HFFc6 (cell line): ENCODE measurements at places on chromosomes 16 and 17.
A peak's percentile ranks its signal among the peaks of the same experiment; 100 is the strongest.

GRCh38 chr16:31875112-31875803 is 1.7 kb downstream of the ZNF267 start:
- DNase-seq = peak; percentile 47

DNA sequence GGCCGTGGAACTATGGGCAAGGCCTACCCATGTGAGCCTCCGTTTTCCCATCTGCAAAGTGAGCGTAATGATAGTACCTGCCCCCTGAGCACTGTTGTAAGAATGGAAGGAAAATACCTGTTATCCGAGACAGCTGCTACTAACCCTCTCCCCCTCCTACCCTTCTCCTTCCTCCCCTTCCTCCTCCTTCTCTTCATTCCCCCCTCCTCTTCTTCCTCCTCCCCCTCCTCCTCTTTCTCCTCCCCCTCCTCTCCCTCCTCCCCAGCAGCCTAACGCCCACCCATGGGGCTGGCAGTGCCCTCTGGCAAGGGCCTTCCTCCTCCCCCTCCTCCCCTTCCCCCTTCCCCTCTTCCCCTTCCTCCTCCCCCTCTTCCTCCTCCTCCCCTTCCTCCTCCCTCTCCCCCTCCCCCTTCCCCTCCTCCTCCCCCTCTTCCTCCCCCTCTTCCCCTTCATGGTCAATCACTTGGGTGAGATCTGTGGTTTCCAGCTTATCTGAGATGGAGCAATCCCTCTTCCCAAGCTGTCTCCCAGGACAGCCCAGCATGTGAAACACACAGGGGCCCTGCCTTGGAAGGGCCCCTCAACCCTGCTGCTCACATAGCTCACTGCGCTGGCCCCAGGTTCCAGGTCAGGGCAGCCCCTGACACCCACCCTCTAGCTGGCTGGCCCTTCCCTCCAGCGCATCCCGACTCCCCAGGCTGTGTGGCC is 6.4 kb downstream of the ZFPM1 start:
- DNase-seq = no peak

DNA sequence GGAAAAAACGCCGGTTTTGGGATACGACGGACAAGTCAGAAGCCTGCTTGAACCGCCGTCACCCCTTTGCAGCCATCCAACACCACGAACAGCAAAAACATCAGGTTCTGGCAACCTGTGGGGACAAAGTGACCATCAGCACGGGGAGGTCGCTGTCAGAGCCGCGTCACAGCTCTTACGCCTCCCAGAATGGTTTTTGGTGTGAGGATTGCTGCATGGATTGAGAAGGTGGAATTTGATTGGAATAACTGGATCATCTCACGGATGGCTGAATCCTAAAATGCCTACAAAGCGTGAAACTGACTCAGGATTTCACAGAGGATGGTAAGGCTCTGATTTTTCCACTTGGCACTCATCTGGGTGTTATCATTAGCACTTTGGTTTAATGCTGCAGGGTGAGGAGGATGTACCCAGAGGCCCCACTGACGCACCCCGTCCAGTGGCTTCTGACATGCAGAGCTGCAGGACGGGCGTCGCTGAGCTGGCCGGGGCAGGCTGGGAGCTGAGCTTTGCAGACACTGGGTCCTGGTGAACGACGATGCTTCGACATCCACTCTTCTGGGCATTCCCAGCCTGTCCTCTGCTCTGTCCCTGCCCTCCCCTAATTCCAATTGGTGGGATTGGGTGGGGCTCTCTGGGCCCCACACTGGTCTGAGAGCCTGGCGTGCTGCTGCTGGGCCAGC is 73.4 kb upstream of the CREBBP start:
- DNase-seq = no peak

DNA sequence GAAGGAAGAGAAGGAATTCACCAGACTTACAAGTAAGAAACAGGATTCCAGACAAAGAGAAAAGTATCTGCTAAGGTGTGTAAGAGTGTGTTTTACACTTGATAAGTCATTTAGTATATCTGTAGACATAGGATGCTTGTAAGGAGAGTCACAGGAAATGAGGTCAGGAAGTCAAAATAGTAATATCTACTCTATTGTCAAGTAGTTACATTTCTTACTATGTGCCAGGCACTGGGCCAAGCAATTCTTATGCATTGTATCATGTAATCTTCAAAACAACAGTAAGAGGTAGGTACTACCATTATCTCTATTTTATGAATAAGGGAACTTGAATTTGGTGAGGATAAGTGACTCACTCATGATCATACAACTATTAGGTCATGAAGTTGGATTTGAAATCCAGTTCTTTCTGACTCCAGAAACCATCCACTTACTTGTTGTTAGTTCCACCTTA is 129.1 kb downstream of the SNX11 start:
- peak; percentile 53 for DNase-seq

DNA sequence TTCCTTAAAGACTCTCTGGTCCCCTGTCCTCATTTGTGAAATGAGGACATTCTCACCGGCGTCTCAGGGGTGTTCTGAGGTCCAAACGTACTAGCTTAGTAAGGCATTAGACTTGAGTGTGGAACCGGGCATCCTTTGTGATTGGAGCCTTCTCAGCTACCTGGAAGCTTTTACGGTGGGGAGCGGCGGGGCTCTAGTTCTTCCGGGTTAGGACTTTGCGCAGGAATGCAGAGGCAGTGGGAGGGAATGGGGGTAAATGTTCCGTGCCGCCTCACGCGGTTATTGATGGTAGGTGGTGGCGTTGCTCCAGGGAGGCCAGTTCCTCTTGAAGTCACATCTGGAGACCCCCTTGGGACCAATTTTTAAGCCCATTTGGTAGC is 113.6 kb downstream of the SNX29 start:
- no peak for DNase-seq

DNA sequence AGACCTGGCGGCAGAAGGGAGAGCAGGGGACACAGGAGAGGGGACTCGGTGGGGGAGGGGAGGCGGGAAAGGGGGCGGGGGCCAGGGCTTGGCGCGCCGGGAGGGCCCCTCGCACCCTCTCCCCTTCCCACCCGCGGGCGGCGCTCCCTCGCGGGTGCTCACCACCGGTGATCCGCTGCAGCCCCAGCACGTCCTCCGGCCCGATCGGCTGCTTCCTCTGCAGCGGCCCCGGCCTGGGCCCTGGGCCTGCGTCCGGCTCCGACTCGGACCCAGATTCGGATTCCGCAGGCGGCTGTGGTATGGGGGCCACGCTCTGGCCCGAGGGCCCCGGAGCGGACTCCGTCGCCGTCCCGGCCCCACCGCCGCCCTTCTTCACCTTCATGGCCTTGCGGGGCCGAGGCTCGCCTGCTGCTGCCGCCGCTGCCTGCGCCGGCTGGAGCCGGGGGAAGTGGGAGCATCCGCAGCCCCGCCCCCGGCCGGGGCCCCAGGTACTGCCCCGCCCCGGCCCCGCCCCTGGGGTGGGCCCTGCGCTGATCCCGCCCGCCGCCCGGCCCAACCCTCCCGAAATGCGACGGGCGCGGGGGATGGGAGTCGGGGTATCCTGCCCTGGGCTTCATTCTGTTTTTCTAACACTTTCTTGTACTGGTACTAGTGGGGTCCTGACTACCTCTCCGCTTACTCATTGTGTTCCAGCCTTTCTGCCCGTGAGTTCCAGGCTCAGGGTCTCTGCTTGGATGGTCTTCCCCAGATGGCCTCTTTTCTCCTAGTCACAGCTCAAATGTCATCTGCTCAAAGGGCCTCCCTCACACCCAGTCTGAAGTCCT is at the start of gene UNC119:
UNC119 (minus strand) TSS at position 449 of the 824 bp plus-strand sequence; CDS start at position 382, 67 bp downstream.
- peak; percentile 33 for DNase-seq

- DNase-seq = peak; percentile 88
Measured at GRCh38 chr16:86171329-86171728, 272.4 kb downstream of the IRF8 start.

DNA sequence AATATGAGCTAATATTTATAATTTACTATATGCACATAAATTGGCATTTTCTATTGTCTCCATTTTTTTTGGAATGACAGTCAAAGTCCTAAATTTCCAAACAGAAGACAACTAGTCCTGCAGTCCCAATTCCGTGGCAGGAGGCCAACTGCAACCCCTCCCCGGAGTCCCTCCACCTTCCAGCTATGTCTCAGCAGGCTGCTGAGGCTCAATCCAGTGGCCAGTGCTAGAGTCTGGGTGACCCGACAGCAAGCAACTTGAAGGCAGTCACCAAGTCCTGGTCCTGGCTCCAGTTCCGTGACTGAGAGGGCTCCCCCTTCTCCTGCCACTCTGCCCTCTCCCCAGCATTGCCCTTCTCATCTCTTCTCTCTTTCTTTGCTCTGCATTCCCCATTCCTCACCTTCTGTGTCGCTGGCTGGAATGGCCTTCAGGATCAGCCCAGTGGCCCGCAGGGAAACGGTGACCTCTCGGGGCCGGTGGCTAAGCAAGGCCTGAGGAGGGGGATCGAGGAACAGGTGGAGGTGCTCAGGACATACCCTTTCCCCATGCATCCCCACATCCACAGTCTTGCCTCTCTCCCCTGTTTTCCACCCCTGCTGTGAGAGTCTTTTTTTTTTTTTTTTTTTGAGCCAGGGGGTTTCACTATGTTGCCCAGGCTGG is 22.4 kb upstream of the MFSD6L start:
- no peak for DNase-seq

DNA sequence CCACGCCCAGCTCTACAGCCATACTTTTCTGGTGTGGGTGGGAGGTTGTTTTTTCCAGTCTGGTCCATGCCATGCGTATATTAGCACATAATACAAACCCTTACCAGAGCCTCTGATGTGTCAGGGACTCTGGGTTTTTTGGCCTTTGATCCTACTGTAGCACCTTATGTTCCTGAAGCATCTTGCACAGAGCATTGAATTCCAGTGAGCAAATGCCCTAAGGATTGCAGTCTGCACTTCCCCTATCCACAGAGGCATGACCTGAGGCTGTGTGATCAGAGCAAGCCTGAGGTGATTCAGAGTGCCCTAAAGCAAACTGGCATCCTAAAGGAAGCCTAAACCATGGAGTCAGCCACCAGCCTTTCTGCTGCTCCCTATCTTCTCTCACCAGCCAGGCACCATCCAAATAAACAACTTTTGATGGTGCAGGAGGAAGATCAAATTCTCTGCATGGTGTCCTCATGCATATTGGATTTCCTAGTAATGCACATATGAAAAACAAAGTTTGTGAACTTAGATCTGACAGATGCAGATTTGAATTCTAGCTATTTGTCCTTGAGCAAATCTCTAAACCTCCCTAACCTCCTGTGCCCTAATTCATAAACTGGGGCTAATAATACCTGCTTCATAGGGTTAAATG is 41.2 kb upstream of the HAS3 start:
- DNase-seq = peak; percentile 82

DNA sequence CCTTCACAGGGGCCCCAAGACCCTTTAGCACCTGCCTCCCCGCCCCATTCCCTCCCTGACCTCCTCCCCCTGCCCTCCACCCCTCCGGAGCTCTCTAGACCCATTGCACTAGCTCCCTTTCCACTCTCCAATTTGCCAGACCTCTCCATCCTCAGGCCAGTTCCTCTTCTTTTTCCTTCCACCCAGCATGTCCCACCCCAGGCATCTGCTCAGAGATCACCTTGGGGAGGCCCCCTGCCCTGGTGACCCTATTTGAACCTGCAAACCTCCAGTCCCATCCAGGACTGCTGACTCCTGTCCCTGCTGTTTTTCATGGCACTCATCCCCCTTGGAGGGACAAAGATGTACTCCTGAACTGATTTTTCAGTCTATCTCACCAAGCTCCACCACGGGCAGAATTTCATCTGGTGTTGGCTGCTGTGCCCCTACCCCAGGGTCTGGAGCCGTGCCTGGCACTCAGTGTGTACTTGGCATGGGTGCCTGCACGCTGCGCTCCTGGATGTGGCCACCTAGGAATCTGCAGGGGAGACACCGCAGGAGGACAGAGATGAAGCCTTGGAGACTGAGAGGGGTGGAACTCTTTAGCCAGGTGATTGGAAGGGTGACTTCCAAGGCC is 85.6 kb upstream of the CACNG5 start:
- no peak for DNase-seq

DNA sequence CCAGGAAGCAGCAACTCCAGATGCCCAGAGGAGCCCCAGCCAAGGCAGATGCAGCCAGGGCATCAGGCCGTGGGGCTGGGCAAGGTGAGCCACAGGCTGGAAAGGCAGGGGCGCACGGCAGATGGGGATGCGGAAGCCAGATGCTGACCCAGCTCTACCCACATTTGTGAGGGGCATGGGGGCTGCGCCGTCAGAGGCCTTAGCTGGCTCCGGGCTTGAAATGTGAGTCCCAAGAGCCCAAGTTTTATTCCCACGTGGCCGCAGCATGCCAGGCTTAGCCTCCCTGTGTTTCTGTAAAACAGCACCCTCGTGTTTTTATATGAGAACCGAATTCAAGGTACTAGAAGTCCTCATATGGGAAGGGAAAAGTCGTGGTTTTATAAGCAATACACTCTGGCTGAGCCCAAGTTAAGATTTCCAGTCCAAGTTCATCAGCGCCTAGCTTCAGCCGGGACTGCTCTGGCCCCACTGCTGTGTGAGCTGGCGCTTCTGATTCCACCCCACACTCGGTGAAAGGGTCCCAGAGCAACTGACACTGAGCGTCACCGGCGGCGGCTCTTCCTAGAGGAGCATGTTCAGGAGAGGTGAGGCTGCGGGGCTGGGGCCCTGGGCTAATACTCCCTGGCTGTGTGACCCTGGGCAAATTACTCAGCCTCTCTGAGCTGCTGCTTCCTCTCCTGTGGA is 6.7 kb upstream of the C16orf95 start:
- no peak for DNase-seq

- DNase-seq = peak; percentile 10
Measured at GRCh38 chr16:80300456-80300855, 240.3 kb upstream of the DYNLRB2 start.

GRCh38 chr16:30740364-30741251 is 7.6 kb upstream of the PHKG2 start:
- peak; percentile 68 for DNase-seq

DNA sequence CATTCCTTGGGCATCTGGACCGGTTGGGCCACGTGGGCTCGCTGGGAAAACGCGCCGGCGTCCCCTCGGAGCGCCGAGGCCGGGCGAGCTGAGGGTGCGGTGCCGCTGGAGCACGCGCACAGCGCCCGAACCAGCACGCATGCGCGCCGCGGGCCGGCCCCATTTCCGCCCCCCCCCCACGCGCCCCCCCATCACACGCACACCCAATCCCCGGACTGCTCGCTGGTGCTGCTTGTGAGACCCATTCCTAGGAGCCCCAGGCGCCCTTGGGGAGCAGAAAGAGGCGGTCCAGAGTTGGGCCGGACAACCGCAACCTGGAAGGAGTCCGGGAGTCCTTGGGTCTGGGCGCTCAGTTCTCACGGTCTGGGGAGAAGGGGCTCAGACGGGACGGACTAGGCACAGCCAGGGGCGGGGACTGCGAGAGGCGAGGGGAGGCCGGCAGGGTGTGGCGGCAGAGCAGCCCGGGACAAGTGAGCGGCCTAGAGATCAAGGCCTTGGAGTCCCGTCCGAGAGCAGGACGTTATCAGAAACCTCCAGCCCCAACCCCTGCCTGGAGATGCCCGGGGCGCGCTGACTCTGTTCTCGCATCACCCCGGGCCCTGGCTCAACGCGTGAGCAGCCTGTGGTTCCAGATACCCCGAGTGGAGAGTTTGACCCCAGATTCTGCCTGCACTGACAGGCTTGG is 6.0 kb upstream of the CBX8 start:
- no peak for DNase-seq

DNA sequence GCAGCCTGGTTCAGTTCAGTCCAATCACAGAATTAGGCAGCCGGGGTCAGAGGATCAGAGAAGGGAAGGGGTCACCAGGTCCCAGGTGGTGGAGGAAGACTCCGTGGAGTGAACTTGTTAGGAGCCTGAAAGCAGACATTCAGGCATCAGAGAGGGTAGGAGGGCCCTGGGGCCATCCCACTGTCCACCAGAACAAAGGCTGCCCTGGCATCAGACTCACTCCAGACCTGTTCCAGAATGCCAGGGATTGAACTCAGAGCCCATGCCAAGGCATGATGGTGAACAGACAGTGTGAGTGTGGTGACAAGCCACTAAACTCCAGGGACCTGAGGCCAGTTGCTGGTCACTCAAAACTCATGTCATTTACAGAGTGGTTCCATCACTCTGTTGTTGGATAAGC is 37.6 kb downstream of the B4GALNT2 start:
- DNase-seq = no peak

GRCh38 chr17:1915889-1916288 is 86.1 kb downstream of the RPA1 start:
- no peak for DNase-seq
